ENCODE measurements at places on chromosomes 11 and 22. TPM values are rescaled to one million over a fixed set of nuclear protein-coding genes. Genes with fewer than 3 reads are reported as not detected.

DNA sequence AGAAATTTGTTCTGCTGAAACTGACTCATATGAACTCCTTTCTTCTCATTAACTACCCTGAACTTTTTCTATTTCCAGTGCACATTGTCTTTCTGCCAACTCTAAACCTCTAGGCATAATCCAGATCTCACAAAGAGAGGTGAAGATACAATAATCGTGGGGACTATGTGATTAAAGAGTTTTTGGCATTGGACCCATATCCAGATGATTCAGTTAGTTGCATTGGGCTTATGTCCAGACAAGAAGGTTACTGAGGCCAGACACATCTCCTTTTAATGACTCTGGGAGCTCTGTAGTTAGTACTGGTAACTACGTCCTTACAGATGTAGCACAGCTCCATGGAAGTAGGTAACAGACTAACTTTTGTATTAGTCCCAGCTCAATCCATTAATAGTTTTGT is 273.0 kb downstream of the CASP12 start:
- H3K4me1 ChIP-seq, result no peaks in the 10 kb centered on the region
- H3K4me3 ChIP-seq, result no peak overlapping the region
- H3K36me3 ChIP-seq, result no peaks in the 10 kb centered on the region
- no peaks in the 10 kb centered on the region for H3K27me3 ChIP-seq
- no peak overlapping the region for H3K27ac ChIP-seq
- no peak for DNase-seq

DNA sequence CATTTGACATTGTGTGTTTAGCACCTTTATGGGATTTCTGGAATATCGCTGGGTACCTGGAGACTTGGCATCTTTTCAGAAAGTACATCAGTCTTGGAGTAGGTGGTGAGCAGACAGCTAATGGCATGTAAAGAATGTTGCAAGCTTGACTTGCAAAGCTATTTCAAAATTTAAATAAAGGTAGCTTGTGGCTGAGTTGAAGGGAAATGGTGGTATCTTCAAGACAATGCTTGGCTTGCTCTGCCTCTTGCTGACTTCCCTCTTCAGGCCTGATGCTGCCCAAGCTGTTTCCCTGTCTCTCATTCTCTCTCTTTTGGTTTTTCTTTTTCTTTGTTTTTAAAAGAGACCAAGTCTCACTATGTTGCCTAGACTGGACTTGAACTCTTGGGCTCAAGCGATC is 13.2 kb downstream of the ZNRF3 start:
- H3K4me3 ChIP-seq, result no peak overlapping the region
- DNase-seq, result no peak
- peaks cover 49% of the 10 kb centered on the region for H3K4me1 ChIP-seq

GRCh38 chr11:87355596-87355995 is 317.9 kb downstream of the TMEM135 start:
- H3K27me3 ChIP-seq, result no peaks in the 10 kb centered on the region
- no peak overlapping the region for H3K4me3 ChIP-seq
- H3K27ac ChIP-seq, result no peak overlapping the region
- DNase-seq, result no peak
- H3K4me1 ChIP-seq, result peaks cover 9% of the 10 kb centered on the region
- H3K36me3 ChIP-seq, result no peaks in the 10 kb centered on the region

DNA sequence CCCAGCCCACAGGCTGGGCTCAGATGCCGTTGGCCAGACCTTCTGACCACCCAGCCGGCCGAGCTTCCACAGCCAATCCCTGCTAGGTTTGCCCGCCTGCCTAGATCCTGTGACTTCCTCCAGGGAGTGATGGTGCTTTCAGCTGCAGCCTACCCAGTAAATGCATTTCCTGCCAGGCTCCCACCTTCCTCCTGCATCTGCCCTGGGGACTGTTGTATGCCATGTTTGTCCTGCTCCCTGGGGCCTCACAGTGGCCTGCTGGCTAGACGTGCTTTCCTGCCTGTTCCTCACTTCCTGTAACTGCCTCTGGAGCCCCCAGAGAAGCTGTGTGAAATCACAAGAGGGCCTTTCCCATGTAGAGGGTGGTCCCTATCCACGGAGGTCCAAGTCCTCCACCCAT is 86.2 kb downstream of the GALNT18 start:
- H3K36me3 ChIP-seq, result no peaks in the 10 kb centered on the region
- H3K27ac ChIP-seq, result peak overlapping the region; percentile 41
- peaks cover 48% of the 10 kb centered on the region for H3K4me1 ChIP-seq
- no peaks in the 10 kb centered on the region for H3K27me3 ChIP-seq
- DNase-seq, result peak; percentile 16
- no peak overlapping the region for H3K4me3 ChIP-seq

GRCh38 chr11:123775715-123776549 is 21.6 kb upstream of the OR6X1 start:
- no peak for DNase-seq
- no peak overlapping the region for H3K27ac ChIP-seq
- H3K36me3 ChIP-seq, result no peaks in the 10 kb centered on the region
- H3K4me3 ChIP-seq, result no peak overlapping the region
- no peaks in the 10 kb centered on the region for H3K27me3 ChIP-seq

DNA sequence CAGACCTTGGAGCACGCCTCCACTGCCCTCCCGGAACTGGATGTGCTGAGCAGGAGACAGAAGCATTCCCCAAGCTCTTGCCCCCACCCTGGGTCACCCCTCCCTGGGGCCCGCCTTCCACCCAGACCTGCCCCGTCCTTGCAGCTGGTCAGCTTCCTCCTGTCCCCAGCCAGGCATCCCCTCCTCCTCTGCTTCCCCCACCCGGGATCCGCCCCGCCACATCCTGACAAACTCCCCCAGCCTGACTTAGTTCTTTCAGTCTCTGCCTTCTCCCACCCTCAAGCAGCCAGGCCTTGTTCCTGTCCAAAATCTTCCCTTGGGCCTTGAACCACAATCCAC is 1.1 kb upstream of the PLXNB2 start:
- peak; percentile 84 for DNase-seq
- peaks cover 54% of the 10 kb centered on the region for H3K4me1 ChIP-seq
- no peak overlapping the region for H3K4me3 ChIP-seq
- H3K27me3 ChIP-seq, result no peaks in the 10 kb centered on the region
- H3K27ac ChIP-seq, result peak overlapping the region; percentile 95

DNA sequence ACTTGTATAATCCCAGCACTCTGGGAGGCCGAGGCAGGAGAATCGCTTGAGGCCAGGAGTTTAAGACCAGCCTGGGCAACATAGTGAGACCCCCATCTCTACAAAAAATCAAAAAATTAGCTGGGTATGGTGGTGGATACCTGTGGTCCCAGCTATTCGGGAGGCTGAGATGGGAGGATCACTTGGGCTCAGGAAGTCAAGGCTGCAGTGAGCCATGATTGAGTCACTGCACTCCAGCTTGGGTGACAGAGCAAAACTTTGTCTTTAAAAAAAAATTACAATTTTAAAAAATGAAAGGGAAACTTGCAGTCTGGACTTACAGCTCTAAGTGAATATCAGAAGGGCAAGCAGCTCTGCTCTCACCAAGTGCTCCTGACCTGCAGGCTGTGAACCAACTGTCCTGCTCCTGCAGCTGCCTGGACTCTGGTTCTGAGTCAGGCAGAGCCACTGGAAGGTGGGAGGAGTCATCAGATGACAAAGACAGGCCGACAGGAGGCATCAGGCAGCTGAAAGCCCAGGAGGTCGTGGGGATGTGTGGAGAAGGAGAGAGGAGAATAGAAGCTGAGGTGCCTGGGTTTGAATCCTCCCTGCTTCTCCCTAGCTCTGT is 9.6 kb downstream of the SMTNL1 start:
- no peaks in the 10 kb centered on the region for H3K27me3 ChIP-seq
- H3K36me3 ChIP-seq, result peaks cover 58% of the 10 kb centered on the region
- H3K4me1 ChIP-seq, result no peaks in the 10 kb centered on the region
- H3K27ac ChIP-seq, result no peak overlapping the region
- no peak overlapping the region for H3K4me3 ChIP-seq

Gene ACRV1
- total RNA-seq, result not detected

Gene C22orf31
- not detected for total RNA-seq

Gene BEST1
- total RNA-seq, result 13.6 TPM

Gene TSGA10IP
- total RNA-seq, result not detected

Gene ANGPTL5
- not detected for total RNA-seq

Gene POU2AF3
- 1.7 TPM for total RNA-seq

Gene GGT5
- 35.9 TPM for total RNA-seq

Data from upper lobe of left lung (tissue), 6 donors.